ENCODE measurements at places on chromosomes 3 and 15.
A peak's percentile ranks its signal among the peaks of the same experiment; 100 is the strongest.

GRCh38 chr3:150421799-150422548 is 13.9 kb downstream of the TSC22D2 start:
- peak; percentile 75 for ATAC-seq

DNA sequence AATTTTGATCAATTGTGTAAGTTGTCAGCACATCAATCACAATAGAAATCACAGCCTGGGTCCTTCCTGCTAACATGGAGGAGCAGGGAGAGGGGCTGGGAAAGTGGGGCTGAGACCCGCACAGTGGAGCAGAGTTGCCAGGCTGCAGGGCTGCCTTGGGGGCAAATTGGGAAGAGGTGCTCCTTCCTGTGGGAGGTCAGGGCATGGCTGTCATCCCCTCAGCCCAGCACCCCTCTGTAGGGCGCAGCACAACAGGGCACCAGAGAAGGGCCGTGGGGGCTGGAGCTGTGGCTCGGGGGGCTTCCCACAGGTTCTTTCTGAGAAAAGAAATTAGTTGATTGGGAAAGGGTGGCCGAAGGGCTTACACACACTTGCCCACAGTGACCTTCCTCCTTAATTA is 126.3 kb downstream of the NSMCE3 start:
- ATAC-seq, result no peak

DNA sequence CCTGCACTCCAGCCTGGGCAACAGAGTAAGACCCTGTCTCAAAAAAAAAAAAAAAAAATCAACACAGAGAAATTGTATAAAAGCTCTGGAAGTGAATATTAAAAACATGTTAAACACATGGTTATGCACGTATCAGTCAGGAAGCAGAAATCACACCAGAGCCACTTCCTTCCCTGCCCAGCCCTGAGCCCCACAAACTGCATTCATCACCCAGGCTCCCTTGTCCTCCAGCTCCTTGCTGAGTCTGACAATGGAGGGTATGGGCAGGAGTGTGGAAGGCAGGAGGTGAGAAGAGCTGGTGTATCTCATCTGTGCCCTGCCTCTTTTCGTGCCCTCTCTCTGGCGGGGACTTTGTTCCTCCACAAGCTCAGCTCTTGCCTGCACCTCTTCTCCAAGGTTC is 12.1 kb upstream of the LOXL1 start:
- no peak for ATAC-seq

DNA sequence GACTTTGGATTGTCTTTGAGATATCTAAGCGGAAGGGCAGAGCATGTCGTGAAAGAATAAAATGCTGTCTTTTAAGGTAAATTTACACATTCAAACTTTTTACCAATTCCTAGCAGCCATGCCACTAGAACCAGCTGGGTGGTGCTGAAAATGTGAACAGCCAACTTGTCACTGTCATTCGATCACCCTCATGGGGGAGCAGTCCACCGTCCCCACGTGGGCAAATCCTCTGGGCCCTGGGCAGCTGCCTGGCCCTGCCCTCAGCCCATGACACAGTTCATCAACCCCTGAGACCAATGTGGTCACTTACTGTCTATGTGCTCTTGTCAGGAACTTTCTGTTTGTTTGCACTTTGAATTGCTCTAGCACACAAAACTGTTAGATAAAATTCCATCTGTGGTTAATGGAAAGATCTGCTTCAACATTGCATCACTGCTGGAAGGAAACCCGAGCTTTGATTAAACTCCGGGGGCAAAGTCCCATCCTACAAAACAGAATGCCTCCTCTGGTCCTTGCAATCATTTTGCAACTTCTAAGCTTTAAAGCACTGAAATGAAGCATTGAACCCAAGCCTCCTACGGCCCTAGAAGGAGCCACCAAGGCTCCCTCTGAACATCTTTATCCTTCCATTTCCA is 50.1 kb downstream of the PCSK6 start:
- no peak for ATAC-seq

DNA sequence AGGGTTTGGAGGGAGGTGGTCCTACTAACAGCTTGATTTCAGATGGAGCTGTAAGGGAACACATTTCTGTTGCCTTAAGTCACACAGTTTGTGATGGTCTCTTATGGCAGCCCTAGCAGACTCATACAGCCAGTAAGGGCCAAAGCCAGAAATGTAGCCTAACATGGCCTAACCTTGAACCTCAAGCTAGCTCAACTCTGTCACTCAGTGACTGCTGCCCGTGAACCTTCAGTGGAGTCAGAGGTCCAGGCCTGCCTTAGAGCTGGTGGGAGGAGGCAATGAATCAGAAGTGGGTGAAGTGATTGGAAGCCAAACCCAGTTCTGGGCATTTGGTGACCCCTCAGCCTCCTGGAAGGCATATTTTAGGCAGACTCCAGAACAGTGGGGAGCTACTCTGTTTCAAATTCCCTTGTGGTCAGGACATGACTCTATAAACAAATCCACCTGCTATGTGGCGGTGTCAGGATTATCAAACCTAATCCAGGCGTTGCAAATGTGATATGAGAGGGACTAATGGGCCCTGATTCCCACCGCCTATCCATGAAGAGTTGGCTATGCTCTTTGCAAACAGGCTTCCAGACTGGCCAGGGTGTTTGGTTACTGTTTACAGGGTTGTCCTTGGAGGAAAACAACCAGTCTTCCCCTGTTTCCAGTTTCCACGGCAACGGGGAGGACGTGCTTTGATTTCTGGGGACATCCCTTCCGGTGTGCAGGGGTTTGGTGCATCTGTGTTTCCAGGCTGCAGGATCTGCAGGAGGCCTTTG is 105.9 kb upstream of the AGBL1 start:
- ATAC-seq, result peak; percentile 47
